ENCODE measurements at places on chromosomes 7 and 10. TPM values are rescaled to one million over a fixed set of nuclear protein-coding genes. Genes with fewer than 3 reads are reported as not detected.

Gene BMPR1A
- 21.1 TPM for total RNA-seq

DNA sequence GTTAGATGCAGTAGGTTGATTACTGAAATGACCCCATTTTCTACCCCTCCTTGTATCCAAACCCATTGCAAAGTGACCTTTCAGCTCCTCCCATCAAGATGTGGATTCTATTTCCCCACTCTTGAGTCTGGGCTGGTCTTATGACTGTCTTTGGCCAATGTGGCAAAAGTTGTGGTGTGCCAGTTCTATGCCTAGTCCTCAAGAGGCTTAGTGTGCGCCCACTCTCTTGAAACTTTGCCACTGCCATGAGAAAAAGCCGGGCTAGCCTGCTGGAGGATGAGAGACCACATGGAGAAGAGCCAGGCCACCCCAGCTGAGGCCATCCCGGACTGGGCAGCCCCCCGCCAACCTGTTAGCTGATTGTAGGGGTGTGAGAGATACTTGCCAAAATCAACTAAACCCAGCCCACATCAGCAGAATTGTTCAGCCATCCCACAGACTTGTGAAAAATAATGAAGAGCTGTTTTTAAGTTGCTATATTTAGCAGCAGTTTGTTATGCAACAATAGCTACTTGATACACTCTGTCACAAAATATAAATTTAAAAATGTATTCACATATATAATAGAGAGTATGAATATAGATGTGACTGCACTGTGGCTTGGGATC lies 131.0 kb upstream of the PALS2 start:
- no peaks in the 10 kb centered on the region for H3K27me3 ChIP-seq
- DNase-seq = no peak
- H3K27ac ChIP-seq = no peak overlapping the region
- no peaks in the 10 kb centered on the region for H3K36me3 ChIP-seq
- no peak overlapping the region for H3K4me3 ChIP-seq

DNA sequence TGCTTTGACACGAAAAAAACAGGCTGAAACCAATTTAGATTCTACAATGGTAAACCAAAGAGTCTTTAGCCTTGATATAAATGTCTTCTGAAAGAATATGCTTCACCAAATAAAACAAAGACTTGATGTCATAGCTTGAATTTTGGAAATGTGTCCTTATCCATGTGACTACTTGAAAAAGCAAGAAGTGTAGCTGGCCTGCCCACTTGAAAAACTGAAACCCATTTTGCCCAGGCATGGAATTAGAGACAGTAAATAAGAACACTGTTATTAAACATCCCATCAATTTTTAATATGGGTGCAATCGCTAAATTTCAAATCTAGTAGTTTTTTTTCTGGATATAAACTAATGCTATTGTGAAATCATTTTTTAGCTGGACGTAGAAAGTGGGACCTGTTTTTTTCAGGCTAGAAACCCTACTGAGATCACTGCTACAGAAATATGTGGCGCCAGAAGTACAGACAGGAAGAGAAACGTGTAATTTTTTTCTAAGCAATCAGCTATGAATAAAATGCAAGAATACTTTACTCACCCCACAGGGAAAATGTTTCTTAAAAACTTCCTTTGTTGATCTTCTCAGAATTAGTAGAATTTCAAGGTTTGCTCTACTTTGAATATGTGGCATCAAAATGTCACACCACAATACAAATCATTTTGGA lies 56.7 kb downstream of the PIP4K2A start:
- no peak overlapping the region for H3K27ac ChIP-seq
- no peaks in the 10 kb centered on the region for H3K36me3 ChIP-seq
- DNase-seq = no peak
- peaks cover 4% of the 10 kb centered on the region for H3K4me1 ChIP-seq
- H3K27me3 ChIP-seq = no peaks in the 10 kb centered on the region

DNA sequence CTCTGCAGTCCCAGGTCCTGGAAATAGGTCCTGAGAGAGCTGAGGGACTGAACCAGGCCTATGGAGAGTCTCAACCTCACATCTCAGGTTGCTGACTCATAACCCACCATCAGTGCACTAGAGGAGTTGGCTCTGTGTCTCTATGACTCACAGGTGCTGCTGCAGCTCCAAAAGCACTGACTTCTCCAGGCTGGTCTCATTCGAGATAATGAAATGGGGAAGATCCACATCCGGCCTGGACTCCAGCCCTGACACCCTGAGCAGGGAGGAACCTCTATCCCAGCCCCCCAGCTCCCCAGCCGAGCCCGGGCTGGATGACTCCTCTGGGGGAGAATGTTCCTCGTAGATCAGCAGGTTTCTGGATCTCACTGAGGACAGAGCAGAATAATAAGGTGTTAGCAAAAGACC lies 35.5 kb upstream of the DGKI start:
- peaks cover 70% of the 10 kb centered on the region for H3K36me3 ChIP-seq
- no peaks in the 10 kb centered on the region for H3K27me3 ChIP-seq
- no peak overlapping the region for H3K27ac ChIP-seq
- H3K4me1 ChIP-seq = peaks cover 16% of the 10 kb centered on the region
- no peak overlapping the region for H3K4me3 ChIP-seq

DNA sequence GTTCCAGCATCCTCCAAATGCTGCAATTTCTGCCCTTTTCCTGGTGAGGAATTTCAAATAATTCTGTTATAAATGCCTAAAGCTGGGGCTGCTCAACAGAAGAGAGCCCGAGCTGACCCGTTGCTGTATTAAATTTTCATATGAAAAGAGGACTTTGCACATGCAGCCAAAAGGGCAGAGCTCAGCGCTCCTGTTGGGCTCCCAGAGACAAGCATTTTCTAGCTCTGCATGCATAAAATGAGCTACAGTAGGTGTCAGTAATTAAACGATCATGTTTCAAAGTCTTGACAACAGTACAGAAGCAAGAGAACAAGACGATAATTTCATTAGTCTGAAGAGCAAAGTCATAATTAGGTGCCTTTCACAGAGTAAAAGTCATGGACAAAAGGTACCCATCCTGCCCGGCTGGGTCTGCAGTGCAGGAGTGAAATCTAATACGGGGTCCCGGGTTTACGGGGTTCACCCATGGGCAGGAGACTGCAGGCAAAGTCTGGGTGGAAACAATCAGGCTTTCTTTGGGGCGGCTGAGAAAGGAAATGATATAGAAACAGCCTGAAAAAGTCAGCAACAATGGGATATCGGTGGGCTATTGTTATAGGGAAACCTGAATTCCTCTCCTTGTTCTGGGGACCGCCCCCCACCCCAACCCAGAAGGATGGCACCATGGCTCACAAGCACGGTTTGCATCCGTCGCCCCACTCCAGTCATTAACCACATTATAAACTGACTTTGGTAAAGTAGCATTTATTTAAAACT lies 66.0 kb downstream of the EBF3 start:
- peaks cover 55% of the 10 kb centered on the region for H3K27me3 ChIP-seq
- no peak overlapping the region for H3K27ac ChIP-seq
- H3K4me1 ChIP-seq = no peaks in the 10 kb centered on the region
- no peaks in the 10 kb centered on the region for H3K36me3 ChIP-seq
- DNase-seq = no peak

Data from suprapubic skin (tissue), 4 donors.